ENCODE measurements at places on chromosomes 6 and 20.

GRCh38 chr20:44993343-44993742 lies 27.0 kb downstream of the STK4 start:
- DNase-seq = no peak

DNA sequence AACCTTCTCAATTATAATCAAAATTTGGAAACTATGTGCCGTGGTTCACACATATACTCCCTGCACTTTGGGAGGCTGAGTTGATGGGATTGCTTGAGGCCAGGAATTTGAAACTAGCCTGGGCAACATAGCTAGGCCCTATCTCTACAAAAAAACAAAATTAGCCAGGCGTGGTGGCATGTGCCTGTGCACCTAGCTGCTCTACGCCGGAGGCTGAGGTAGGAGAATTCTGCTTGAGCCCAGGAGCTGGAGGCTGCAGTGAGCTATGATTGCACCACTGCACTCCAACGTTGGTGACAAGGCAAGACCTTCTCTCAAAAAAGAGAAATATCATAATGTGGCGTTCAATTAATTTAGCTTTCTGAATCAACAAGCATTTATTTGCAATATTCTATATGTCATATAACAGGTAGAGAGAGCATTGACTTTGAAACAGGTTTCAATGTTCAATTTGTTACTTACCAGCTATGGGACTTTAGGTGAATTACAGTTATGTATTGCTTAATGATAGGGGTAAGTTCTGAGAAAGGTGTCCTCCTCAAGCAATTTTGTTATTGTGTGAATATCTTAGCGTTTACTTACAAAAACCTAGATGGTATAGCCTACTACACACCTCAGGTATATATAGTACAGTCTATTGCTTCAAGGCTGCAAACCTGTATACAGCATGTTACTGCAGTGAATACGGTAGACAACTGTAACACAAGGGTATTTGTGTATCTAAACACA lies 2.2 kb upstream of the SYCP2 start:
- DNase-seq = no peak

GRCh38 chr6:105557291-105557690 lies 154.4 kb upstream of the PREP start:
- DNase-seq = no peak

DNA sequence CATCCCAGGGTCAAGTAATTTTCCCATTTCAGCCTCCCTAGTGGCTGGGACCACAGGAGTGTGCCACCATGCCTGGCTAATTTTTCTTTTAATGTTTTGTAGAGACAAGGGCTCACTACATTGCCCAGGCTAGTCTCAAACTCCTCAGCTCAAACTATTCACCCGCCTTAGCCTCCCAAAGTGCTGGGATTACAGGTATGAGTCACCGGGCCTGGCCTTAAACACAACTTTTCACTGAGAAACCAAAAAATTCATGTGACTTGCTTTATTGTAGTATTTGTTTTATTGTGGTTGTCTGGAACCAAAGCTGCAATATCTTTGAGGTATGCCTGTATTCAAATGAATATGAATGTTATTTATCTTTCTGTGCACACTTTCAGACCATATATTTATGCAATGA lies 72.2 kb downstream of the RWDD2A start:
- DNase-seq = no peak

- DNase-seq = peak; percentile 23
Observed at GRCh38 chr20:32672982-32673851, 524 bp downstream of the C20orf203 start.

- DNase-seq = no peak
Observed at GRCh38 chr6:31081872-31082271, 30.5 kb downstream of the C6orf15 start.

GRCh38 chr6:56764081-56764566 lies 121.4 kb upstream of the DST start:
- no peak for DNase-seq

- DNase-seq = no peak
Observed at GRCh38 chr20:37162646-37163045, 16.5 kb upstream of the RPN2 start.

DNA sequence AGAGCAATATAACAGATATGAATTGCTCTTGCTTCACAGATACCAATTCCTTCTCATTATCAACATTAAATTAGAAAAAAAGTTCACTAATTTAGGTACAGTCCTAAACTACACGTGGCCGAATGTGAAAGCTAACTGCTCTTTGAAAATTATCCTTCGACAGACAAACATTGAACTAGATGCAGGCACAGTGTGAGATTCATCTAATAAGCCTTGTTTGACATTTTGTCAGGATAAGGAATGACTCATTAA lies 1.1 kb downstream of the FAM184A start:
- no peak for DNase-seq

GRCh38 chr20:58511861-58512260 lies 3.3 kb downstream of the APCDD1L start:
- no peak for DNase-seq

GRCh38 chr6:25242567-25242966 lies 36.6 kb upstream of the CARMIL1 start:
- no peak for DNase-seq

- DNase-seq = no peak
Observed at GRCh38 chr20:35856866-35857265, 85.1 kb downstream of the PHF20 start.

GRCh38 chr6:69280858-69281257 lies 516.0 kb downstream of the LMBRD1 start:
- DNase-seq = no peak

- DNase-seq = no peak
Observed at GRCh38 chr6:42369568-42369967, 82.2 kb downstream of the TRERF1 start.

DNA sequence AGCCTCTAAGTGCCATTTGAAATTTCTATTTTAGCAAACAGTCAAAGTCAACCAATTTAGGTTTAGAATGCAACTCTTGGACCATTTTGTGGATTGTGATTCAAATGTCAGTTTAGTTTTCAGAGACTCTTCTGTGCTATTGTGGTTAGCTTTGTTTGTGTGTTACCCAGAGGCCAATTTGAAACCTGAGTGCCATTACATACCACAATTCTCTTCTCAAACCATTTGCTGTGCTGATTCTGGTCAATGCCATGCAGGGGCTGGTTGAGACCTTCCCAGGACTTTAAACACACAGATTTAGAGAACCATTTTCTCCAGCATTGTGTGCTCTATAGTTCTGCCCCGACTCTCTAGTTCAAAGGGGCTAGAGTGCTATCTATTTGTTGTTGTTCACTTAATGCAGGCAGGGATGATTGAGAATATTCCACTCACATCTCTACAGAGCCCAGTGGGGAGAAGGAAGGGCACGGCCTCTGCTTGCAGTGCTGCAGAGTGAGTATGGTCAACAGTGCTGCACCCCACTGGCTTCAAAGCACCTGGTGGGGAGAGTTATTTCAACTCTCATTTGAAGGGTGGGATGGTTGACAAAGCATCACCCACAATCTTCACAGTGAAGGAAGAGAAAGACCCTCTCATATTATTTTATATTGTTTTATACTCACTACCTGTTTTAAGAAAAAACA lies 738.2 kb downstream of the COL12A1 start:
- DNase-seq = no peak

GRCh38 chr20:62858058-62858830 lies 3.4 kb downstream of the TCFL5 start:
- DNase-seq = no peak

DNA sequence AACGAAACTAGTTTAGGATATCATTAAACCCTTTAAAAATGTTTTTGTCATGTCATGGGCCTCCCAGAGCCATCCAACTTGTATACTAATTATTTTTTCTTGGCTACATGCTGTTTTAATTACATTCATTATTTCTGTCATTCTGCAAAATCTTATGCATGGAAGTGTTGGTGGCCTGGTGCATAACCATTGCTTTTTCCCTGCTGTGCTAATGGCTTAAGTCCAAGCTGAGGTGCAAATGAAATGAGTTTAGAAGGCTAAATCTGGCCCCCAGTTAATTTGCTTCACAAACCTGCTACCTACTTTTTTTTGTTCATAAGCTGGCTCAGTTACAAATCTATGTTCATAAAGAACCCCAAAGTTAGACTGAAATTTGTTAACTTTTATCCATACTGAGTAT lies 1249.9 kb downstream of the EPHA7 start:
- no peak for DNase-seq

DNA sequence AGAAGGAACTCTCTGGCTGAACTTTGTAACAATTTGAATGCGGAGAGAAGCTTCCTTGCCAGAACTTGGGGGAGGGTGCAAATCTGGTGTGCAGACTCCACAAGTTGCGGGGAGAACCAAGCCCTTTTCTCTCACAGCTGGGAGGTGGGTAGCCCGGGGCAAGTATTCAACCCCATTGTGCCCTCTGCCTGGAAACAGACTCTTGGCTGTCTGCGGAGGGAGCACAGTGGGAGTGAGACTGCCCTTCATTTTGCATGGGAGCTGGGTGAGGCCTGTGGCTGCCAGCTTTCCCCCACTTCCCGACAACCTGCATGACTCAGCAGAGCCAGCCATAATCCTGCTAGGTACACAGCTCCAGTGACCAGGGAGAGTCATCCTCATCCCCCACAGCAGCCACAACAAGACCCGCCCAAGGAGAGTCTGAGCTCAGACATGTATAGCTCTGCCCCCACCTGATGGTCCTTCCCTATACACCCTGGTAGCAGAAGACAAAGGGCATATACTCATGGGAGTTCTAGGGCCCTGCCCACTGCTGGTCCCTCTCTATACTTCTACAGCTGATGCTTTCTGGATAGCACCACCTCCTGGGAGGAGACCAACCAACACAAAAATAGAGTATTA lies 29.4 kb upstream of the TPD52L1 start:
- DNase-seq = no peak

DNA sequence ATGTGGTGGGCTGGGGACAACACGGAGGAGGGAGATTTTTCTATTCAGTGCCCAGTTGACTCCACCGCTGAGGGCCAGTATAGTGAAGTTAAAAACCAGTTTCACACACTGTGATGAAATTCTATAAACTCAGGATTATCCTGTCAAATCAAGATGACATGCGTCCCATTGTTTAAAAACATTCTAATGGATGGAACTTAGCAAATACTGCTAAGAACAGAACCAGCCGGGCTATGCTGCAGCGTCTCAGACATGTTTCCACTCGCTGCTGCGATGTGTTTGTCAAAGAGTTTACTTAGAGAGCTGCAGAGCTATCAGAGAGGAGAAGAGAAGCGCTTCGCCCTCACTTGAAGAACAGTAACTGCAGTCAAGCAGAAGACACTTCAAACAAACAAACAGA lies 212.6 kb upstream of the FOXQ1 start:
- DNase-seq = no peak

- no peak for DNase-seq
Observed at GRCh38 chr6:142271476-142271875, 30.3 kb upstream of the ADGRG6 start.

- peak; percentile 62 for DNase-seq
Observed at GRCh38 chr6:166275714-166276166, 32.5 kb downstream of the PRR18 start.

DNA sequence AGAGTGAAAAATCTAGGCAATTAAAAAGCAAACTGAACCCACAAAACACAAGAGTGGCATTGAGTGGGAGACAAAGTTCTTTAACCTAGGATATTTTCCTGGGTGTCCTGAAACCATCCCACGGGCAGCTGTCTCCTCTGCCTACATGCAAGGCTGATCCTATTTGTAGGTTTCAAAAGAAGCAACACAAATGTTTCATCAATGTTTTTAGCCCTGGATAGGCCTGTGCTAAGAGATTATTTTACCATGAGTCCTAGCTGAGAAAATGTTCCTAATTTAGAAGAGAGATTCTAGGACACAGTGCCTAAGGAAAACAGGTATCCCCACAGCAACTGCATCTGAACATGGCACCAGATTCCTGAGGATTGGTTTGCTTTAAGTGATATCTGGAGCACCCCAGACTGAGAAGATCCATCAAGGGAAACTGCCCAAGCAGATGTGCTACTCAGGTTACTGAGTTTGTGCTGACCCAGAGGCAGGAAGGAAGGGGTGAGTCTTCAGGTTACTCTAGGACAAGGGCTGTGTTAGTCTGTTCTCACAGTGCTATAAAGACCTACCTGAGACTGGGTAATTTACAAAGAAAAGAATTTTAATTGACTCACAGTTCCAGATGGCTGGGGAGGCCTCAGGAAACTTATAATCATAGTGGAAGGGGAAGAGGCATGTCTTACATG lies 111.6 kb upstream of the UST start:
- DNase-seq = no peak

DNA sequence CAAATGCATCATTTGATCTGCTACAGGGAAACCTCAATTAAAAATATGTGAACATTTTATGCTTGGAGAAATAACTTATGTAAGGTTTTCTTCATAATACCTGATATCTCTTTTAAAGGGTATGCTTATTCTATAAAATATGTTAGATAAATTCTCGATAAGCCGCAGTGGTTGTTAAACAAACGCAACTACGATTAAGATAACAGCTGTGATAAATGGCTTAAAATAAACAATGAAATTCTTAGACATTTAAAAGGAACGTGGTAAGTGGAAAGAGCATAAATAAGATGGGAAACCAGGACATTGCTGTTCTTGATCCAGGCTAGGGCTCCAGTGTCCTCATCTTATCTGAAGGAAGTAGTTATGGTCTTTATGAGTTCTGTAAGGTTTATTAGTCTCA lies 415.9 kb downstream of the CD83 start:
- no peak for DNase-seq

- DNase-seq = no peak
Observed at GRCh38 chr6:42532038-42532669, 31.7 kb upstream of the UBR2 start.

- no peak for DNase-seq
Observed at GRCh38 chr6:44117397-44118128, 9.7 kb downstream of the MRPL14 start.

DNA sequence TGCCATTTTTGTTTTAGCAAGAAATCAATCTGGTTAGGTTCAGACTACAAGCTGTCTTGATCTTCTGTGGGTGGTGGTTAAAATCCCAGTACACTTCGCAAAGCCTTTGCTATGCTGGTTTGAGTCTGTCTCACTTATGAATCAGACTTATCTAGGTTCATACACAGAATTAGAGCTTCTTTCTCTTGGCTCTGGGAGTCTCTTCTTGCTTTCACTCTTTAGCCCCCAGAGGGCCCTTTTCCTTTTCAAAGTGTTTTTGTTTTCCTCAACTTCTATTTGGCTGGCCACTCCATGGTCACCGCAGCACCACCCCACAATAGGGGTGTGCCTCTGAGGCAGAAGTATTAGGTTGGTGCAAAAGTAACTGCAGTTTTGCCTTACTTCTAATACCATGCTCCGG lies 21.3 kb downstream of the ECI2 start:
- no peak for DNase-seq

DNA sequence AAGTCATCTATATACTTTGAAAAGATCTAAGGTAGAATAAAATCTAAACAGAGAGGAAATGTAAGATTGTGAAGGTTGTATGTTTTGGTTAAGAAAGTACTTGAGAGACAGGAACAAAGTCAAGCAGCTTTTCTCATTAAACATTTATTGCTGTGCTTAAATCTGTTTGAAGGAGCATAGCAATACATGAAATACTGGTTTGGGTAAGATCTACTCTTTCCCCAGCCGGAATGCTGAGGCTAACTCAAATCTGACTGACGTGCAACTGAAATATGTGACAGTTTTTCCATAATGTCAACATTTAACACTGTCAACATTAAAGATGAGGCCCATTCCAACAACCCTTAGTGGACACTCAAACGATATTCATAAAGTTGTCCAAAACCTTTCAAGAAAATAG lies 59.9 kb downstream of the MAN1A1 start:
- DNase-seq = no peak

GRCh38 chr20:55057779-55058415 lies 582.5 kb downstream of the DOK5 start:
- DNase-seq = no peak
